ENCODE measurements at places on chromosomes 16 and 17. TPM values are rescaled to one million over a fixed set of nuclear protein-coding genes. Genes with fewer than 3 reads are reported as not detected.
A peak's percentile ranks its signal among the peaks of the same experiment; 100 is the strongest.

DNA sequence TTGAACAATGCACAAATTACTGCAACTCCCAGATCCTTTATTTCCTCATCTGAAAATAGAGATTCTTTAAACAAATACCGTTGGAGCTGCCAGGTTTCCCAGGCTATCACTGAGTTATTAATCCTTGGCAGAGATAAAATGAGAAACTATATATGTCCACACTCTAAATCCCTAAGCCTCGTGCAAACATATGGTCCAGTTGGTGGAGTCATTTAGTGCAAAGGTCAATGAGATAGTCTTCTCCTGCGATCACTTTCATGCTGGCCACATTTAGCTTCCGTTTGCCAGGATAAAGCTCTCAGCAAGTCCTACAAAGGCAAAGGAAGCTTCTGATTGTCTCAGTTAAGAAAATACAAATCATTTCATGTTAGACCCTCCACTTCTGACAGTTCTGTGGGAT lies 11.0 kb downstream of the GRIN2A start:
- peaks cover 3% of the 10 kb centered on the region for H3K27me3 ChIP-seq
- DNase-seq: no peak
- no peak overlapping the region for H3K27ac ChIP-seq
- H3K4me1 ChIP-seq: no peaks in the 10 kb centered on the region
- H3K4me3 ChIP-seq: no peak overlapping the region
- no peaks in the 10 kb centered on the region for H3K36me3 ChIP-seq

DNA sequence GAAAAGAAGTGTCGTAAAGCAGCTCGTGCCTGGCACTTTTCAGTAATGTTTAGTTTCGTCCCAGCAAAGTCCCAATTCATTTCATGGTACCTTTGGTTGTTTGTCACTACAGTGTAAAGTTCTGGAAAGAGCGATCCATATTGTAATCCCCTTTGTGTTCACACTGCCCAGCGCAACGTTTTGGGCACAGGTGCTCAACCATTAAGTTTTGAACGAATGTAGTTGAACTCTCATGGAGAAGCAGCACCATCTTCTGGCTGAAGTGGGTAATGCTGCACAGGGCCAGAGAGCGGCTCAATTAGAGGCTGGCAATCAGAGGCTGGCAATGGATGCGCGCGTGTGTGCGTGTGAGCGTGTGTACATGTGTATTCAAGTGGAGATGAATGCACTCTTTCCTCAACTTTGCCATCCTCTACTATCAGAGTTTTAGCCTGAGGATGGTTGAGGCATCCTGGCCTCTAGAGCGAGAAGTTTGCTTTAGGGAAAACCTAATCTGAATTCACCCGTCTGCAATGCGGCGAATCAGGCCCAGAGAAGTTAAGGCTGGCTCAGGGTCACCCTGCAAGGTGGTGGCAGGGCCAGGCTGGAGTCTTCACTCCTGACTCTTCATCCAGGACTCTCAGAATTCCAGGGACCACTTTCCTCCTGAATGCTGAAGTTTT lies 29.9 kb downstream of the DYNLL2 start:
- no peaks in the 10 kb centered on the region for H3K27me3 ChIP-seq
- H3K4me3 ChIP-seq: no peak overlapping the region
- H3K27ac ChIP-seq: no peak overlapping the region

- peaks cover 15% of the 10 kb centered on the region for H3K4me1 ChIP-seq
- no peaks in the 10 kb centered on the region for H3K27me3 ChIP-seq
- DNase-seq: no peak
- H3K4me3 ChIP-seq: no peak overlapping the region
Measured at GRCh38 chr16:69448470-69449193, 24.2 kb downstream of the CYB5B start.

- H3K27ac ChIP-seq: no peak overlapping the region
- H3K27me3 ChIP-seq: no peaks in the 10 kb centered on the region
- H3K4me3 ChIP-seq: no peak overlapping the region
- H3K36me3 ChIP-seq: no peaks in the 10 kb centered on the region
Measured at GRCh38 chr17:51682115-51682514, 421.8 kb downstream of the UTP18 start.

DNA sequence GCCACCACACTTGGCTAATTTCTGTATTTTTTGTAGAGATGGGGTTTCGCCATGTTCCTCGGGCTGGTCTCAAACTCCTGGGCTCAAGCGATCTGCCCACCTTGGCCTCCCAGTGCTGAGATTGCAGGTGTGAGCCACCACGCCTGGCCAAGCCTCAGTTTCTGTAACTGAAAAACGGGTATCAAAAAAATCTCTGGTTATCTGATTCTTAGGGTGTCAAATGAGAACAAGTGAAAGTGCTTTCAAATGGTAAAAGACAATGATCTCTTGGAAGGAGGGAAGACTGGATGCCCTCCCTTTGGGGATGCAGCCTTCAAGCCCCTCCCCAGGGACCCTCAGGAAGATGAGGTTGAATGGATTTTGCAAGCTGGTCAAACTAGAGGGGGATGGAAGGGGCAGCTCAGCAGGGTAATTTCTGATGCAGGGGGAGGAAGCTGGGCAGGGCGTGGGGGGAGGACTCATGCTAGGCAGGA lies 22.3 kb downstream of the ARHGAP23 start:
- H3K4me3 ChIP-seq: no peak overlapping the region
- no peaks in the 10 kb centered on the region for H3K27me3 ChIP-seq
- no peak for DNase-seq
- H3K36me3 ChIP-seq: no peaks in the 10 kb centered on the region
- H3K4me1 ChIP-seq: peaks cover 87% of the 10 kb centered on the region
- H3K27ac ChIP-seq: peak overlapping the region; percentile 72

GRCh38 chr16:26430618-26431017 lies 636.1 kb upstream of the C16orf82 start:
- no peak for DNase-seq
- H3K4me1 ChIP-seq: no peaks in the 10 kb centered on the region
- H3K27ac ChIP-seq: no peak overlapping the region

DNA sequence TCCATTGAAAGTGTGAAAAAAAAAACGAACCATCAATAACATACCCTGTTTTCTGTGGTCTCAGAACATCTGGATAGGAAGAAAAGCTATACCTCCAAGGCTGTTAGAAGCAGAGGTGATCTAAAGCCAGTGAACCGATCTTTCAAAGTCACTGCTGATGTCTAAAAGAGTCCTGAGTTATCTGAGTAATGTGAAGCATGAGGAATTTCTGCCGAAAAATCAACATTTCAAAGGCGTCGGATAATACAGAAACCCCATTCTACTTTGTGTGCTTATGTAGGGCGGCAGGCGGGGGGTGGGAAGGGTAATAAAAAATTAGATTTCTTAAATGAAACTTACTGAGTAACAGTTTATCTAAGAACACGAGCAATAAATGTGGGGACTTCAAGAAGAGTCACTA lies 3.9 kb downstream of the XYLT1 start:
- DNase-seq: no peak
- no peaks in the 10 kb centered on the region for H3K36me3 ChIP-seq
- H3K27ac ChIP-seq: no peak overlapping the region

GRCh38 chr17:61294777-61295176 lies 104.9 kb upstream of the TBX2 start:
- H3K27me3 ChIP-seq: no peaks in the 10 kb centered on the region
- no peaks in the 10 kb centered on the region for H3K36me3 ChIP-seq
- no peak for DNase-seq
- no peak overlapping the region for H3K27ac ChIP-seq

- H3K36me3 ChIP-seq: no peaks in the 10 kb centered on the region
- no peak overlapping the region for H3K4me3 ChIP-seq
Measured at GRCh38 chr17:79094261-79094660, 19.6 kb downstream of the ENGASE start.

- H3K36me3 ChIP-seq: no peaks in the 10 kb centered on the region
- H3K27me3 ChIP-seq: no peaks in the 10 kb centered on the region
- H3K4me3 ChIP-seq: no peak overlapping the region
- no peak overlapping the region for H3K27ac ChIP-seq
- H3K4me1 ChIP-seq: no peaks in the 10 kb centered on the region
Measured at GRCh38 chr16:68997564-68997963, 107.9 kb upstream of the HAS3 start.

GRCh38 chr16:65769055-65769465 lies 597.4 kb upstream of the CDH5 start:
- no peaks in the 10 kb centered on the region for H3K27me3 ChIP-seq
- H3K4me3 ChIP-seq: no peak overlapping the region
- H3K4me1 ChIP-seq: no peaks in the 10 kb centered on the region
- no peak for DNase-seq
- H3K27ac ChIP-seq: no peak overlapping the region
- no peaks in the 10 kb centered on the region for H3K36me3 ChIP-seq

GRCh38 chr16:14015948-14016347 lies 55.2 kb upstream of the MRTFB start:
- no peak for DNase-seq
- peaks cover 7% of the 10 kb centered on the region for H3K27me3 ChIP-seq
- no peaks in the 10 kb centered on the region for H3K36me3 ChIP-seq
- H3K27ac ChIP-seq: no peak overlapping the region

DNA sequence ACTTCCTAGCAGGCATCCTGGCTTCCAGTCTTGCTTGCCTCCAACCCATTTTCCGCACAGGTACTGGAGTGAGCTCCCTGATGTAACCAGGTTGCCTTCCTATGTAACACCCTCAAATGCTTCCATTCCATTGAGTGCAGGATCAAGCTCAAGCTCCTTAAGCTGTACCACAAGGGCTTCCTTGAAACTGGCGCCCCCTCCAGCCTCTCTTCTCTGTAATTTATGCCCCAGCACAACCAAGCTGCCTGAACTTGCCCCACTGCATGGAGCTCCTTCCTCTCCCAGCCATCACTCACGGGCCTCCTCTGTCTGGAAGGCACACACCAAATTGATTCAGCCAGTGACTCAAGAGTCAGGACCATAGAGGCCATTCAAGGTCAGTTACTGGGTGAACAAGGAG lies 234.8 kb upstream of the RPL38 start:
- no peaks in the 10 kb centered on the region for H3K4me1 ChIP-seq
- H3K27ac ChIP-seq: no peak overlapping the region
- no peaks in the 10 kb centered on the region for H3K36me3 ChIP-seq
- no peak for DNase-seq

GRCh38 chr16:69340095-69340644 lies 598 bp downstream of the NIP7 start:
- H3K36me3 ChIP-seq: peaks cover 17% of the 10 kb centered on the region
- H3K27me3 ChIP-seq: no peaks in the 10 kb centered on the region
- DNase-seq: no peak
- H3K4me1 ChIP-seq: peaks cover 28% of the 10 kb centered on the region

- no peak overlapping the region for H3K4me3 ChIP-seq
- peaks cover 15% of the 10 kb centered on the region for H3K4me1 ChIP-seq
- DNase-seq: no peak
- H3K36me3 ChIP-seq: peaks cover 77% of the 10 kb centered on the region
- no peak overlapping the region for H3K27ac ChIP-seq
Measured at GRCh38 chr17:81902653-81903414, 796 bp downstream of the NPB start.

GRCh38 chr17:50238601-50239280 lies 35.5 kb upstream of the TMEM92 start:
- no peaks in the 10 kb centered on the region for H3K27me3 ChIP-seq
- H3K27ac ChIP-seq: no peak overlapping the region
- H3K4me3 ChIP-seq: no peak overlapping the region
- no peak for DNase-seq

- no peak overlapping the region for H3K27ac ChIP-seq
- peaks cover 66% of the 10 kb centered on the region for H3K36me3 ChIP-seq
- H3K4me1 ChIP-seq: peaks cover 4% of the 10 kb centered on the region
- no peak overlapping the region for H3K4me3 ChIP-seq
- H3K27me3 ChIP-seq: no peaks in the 10 kb centered on the region
Measured at GRCh38 chr16:69366431-69366830, 14.8 kb upstream of the TMED6 start.

DNA sequence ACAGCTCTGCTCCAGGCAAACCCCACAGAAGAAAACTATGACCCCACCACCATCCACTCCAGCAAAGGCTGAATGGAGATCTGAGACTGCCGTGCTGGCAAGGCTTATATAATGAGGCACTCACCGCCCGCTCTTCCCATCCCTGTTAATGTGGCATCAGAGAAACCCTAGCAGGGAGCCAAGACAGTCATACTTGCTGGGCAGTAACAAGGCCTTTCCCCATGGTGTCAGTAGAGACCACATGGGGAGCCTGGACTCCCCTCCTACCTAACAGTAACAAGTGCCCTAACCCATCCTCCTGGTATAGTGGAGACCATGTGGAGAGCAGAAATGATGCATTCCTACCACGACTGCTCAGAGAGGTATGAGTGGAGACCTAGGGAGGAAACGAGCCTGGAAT lies 235.2 kb downstream of the C16orf78 start:
- peaks cover 3% of the 10 kb centered on the region for H3K27me3 ChIP-seq
- no peak overlapping the region for H3K27ac ChIP-seq
- no peaks in the 10 kb centered on the region for H3K36me3 ChIP-seq
- H3K4me1 ChIP-seq: no peaks in the 10 kb centered on the region
- H3K4me3 ChIP-seq: no peak overlapping the region
- no peak for DNase-seq

DNA sequence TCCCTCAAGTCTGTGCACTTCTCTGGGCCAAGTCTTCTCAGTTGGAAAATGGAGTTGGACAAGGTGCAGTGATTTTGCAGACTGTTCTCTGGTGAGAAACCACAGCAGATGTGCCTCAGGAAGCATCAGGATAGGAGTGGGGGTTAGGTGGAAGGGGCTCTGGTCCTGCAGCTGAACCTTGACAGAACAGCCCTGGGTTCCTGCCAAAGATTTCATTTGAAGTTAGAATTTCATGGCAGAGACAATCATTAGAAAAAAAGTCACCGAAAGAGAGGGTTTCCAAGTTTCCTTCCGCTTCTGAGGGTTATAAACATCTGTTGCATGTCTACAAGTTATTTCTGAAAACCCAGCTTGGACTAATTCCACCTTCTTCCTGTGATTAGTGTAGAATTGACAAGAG lies 80.4 kb upstream of the IRX3 start:
- H3K4me1 ChIP-seq: no peaks in the 10 kb centered on the region
- H3K27ac ChIP-seq: no peak overlapping the region
- no peak overlapping the region for H3K4me3 ChIP-seq
- DNase-seq: no peak

- DNase-seq: peak; percentile 83
- H3K27me3 ChIP-seq: no peaks in the 10 kb centered on the region
- H3K4me3 ChIP-seq: no peak overlapping the region
- no peaks in the 10 kb centered on the region for H3K36me3 ChIP-seq
- peaks cover 19% of the 10 kb centered on the region for H3K4me1 ChIP-seq
Measured at GRCh38 chr16:85479972-85480726, 133.0 kb upstream of the GSE1 start.

GRCh38 chr17:3335876-3336275 lies 37.7 kb upstream of the OR3A1 start:
- no peak overlapping the region for H3K27ac ChIP-seq
- no peaks in the 10 kb centered on the region for H3K36me3 ChIP-seq
- no peaks in the 10 kb centered on the region for H3K27me3 ChIP-seq
- no peaks in the 10 kb centered on the region for H3K4me1 ChIP-seq
- no peak overlapping the region for H3K4me3 ChIP-seq
- DNase-seq: no peak

ACE gene
- total RNA-seq: 10.6 TPM

TMEM220 gene
- total RNA-seq: 4.0 TPM

ATP2A3 gene
- 161 TPM for total RNA-seq

DNAH17 gene
- 1.0 TPM for total RNA-seq

CHD9NB gene
- total RNA-seq: 0.27 TPM

ABCA6 gene
- 7.3 TPM for total RNA-seq

TMC8 gene
- total RNA-seq: 116 TPM

TBC1D26 gene
- total RNA-seq: 0.32 TPM

NEUROD2 gene
- total RNA-seq: not detected

C16orf89 gene
- total RNA-seq: 0.34 TPM

ATP2C2 gene
- 3.1 TPM for total RNA-seq

KDM6B gene
- total RNA-seq: 22.3 TPM
